Karpas-422 (cell line): ENCODE measurements at places on chromosomes 13 and 19. TPM values are rescaled to one million over a fixed set of nuclear protein-coding genes. Genes with fewer than 3 reads are reported as not detected.

GRCh38 chr13:98825659-98826058 is 73.2 kb upstream of the SLC15A1 start:
- H3K4me1 ChIP-seq, result peaks cover 9% of the 10 kb centered on the region
- no peak overlapping the region for H3K4me3 ChIP-seq
- no peaks in the 10 kb centered on the region for H3K27me3 ChIP-seq
- no peaks in the 10 kb centered on the region for H3K36me3 ChIP-seq
- no peak for DNase-seq

DNA sequence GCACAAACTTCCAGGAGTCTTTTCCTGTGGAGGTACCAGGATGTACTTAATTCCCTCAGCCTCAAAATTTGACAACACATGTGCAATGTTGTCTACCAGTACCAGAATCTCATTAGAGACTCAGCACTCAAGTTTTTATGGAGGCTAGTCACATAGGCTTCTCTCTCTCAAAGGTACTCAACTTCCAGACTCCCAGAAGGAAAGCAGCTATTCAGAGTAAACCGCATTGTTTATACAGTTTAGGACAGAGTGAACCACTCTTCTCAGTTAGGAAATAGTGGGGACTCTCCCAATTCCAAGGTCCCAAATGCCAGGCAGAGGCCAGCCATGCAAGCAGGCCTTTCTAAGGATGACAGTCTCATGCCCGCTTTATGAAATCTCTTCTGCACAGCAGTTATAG is 8.5 kb upstream of the C1QTNF9B start:
- H3K4me3 ChIP-seq, result no peak overlapping the region
- DNase-seq, result no peak
- H3K4me1 ChIP-seq, result peaks cover 8% of the 10 kb centered on the region; the same call in 1 of the 2 replicates

Gene KLK2
- total RNA-seq, result 0.11 and 1.8 TPM in 2 replicates

- no peak overlapping the region for H3K27ac ChIP-seq
- no peaks in the 10 kb centered on the region for H3K27me3 ChIP-seq
- H3K36me3 ChIP-seq, result no peaks in the 10 kb centered on the region
- no peak for DNase-seq
- H3K4me3 ChIP-seq, result no peak overlapping the region
These were observed 573.1 kb upstream of the SLC10A2 start for GRCh38 chr13:103639326-103639725.

Gene IQCN
- 0.37 and 0.87 TPM in 2 replicates for total RNA-seq

- H3K27me3 ChIP-seq, result no peaks in the 10 kb centered on the region
- H3K27ac ChIP-seq, result no peak overlapping the region
- H3K36me3 ChIP-seq, result no peaks in the 10 kb centered on the region
- no peak for DNase-seq
- H3K4me1 ChIP-seq, result peaks cover 6% of the 10 kb centered on the region
These were observed 1.3 kb downstream of the POU4F1 start for GRCh38 chr13:78601874-78602560.

- no peaks in the 10 kb centered on the region for H3K36me3 ChIP-seq
- DNase-seq, result peak; percentile 47
- no peaks in the 10 kb centered on the region for H3K27me3 ChIP-seq
- H3K27ac ChIP-seq, result no peak overlapping the region
These were observed 179.0 kb downstream of the NUFIP1 start for GRCh38 chr13:44810061-44810840.

DNA sequence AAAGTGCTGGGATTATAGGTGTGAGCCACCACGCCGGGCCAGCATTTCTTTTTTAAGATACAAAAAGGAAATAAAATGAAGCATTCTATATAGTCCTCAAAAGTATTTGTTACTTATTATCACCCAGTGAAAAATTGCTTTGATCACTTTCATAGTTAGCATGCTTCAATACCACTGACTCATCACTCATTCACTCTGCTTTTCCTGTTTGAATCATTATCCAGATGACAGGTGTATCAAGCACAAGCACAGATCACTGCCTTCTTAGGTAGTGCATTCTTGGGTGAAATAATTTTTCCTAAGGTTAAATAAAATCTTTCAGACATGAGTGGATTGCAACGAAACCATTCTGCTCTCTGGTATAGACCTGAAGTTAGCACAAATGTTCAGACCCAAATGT is 35.8 kb upstream of the SPART start:
- no peaks in the 10 kb centered on the region for H3K27me3 ChIP-seq
- no peaks in the 10 kb centered on the region for H3K36me3 ChIP-seq
- H3K4me1 ChIP-seq, result no peaks in the 10 kb centered on the region
- DNase-seq, result no peak
- H3K4me3 ChIP-seq, result no peak overlapping the region
